ENCODE measurements at places on chromosomes 11 and 22.

GRCh38 chr11:131904756-131905155 is 534.3 kb downstream of the NTM start:
- no peak for DNase-seq

DNA sequence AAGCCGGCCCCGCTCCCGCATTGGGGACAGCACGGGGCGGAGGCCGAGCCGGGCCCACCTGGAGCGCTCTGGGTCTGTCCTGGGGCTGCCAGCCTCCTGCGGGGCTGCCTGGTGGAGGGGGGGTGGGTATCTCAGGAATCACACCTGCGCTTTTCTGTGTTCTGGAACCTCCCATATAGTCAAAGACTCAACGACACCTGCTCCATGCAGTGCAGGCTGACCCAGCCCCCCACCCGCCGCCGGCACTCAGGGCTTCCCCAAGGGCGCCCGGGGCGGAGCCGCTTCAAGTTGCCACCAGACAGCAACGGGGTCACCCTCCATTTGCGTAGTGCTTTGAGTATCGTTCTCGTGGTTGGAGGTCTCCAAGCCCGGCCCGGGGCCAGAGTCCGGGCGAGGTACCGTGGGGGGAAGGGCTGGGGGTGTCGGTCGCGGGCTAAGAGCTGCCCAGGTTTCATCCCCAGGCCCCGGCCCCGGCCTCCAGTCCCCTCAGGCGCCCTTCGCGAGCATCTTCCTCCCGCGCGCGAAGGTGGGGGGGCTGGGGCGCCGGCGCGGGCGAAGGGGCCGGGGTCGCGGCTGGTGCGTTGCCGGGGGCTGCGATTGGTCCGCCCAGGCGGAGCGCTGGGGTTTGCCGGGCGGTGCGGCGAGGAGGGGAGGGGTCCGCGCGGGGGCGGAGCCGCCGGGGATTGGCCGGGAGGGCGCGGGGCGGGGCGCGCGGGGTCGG is 6.6 kb downstream of the TSPAN4 start:
- DNase-seq, result no peak

- no peak for DNase-seq
Measured at GRCh38 chr11:28961726-28962125, 853.5 kb downstream of the METTL15 start.

DNA sequence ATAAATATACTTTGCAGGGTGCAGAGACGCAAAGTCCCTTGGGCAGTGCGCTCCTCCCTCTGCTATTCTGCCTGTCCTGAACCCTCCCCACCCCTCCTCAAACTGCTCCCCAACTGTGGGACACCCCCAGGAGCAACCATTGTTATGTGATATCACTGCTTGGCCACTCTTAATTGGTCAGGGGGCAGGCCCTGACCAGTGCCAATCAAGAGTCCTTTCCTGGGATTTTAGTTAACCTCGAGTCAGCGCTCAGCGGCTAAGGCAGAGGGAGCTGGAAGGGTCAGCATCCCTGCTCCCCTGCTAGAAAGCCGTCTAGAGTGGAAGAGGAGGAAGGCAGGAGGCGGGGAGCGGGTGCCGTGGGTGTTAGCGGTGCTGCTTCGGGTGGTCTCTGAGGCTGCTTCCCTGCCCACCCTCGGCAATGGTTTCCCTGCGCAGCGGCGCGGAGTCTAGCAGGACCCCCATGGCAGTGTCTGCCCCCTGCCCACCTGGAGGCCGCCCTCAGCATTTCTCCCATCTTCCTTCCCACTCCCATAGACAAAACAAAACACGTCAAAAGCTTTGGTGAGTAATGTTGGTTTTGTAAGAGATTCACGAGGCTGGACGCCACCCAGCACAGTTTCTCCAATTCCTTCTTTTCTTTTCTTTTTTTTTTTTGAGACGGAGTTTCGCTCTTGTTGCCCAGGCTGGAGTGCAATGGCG is 38.4 kb upstream of the A4GALT start:
- no peak for DNase-seq

DNA sequence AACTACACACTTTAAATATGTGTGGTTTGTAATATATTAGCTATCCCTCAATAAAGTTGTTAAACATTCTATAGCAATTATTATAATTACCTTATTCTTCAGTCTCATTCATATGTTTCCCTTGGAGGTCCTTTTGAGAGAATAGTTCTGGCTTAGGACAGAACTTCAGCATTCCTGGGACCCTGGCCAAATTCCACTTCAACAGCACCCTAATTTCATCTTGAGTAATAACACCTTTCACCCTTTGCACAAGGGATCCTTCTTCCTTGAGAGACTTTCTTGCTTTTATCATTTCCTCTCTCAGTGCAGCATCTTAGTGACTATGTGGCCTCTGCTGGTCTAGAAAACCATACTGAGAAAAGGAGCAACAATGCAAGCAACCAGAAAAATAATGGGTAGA is 255.9 kb downstream of the C11orf87 start:
- no peak for DNase-seq

DNA sequence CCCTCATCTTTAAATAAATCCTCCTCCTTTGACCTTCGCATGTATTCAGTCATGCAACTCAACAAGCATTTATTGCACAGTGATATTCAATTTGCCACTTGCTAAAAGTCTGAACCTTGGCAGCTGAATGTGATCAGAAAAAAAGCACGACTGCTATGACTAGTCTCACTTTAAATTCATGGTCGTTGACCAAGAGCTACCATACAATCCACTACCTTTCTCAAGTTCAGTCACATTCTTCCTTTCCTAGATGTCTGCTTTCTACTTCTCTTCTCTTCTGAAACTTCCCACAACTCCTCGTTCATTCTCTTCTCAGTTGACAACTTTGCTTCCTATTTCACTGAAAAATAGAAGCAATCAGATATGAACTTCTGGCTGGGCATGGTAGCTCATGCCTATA is 2.0 kb upstream of the SAA1 start:
- DNase-seq, result no peak

DNA sequence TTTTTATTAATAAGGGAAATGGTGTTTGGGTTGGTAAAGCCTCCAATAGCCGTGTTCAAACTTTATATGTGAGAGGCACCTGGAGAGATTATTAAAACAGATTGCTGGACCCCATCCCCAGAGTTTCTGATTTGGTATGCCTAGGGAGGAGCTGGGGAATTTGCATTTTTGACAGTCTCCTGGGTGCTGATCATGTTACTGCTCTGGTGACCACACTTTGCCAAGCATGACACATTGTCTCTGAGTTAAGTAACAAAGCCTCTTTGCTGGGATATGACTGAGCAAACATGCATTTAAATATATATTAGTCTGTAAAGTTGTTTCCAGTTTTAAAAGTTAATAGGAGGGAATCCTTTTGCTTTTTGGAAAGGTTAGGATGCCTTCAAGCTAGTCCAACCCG is 140.4 kb downstream of the NAV2 start:
- no peak for DNase-seq

- DNase-seq, result no peak
Measured at GRCh38 chr11:69183613-69184012, 27.9 kb downstream of the SMIM38 start.

DNA sequence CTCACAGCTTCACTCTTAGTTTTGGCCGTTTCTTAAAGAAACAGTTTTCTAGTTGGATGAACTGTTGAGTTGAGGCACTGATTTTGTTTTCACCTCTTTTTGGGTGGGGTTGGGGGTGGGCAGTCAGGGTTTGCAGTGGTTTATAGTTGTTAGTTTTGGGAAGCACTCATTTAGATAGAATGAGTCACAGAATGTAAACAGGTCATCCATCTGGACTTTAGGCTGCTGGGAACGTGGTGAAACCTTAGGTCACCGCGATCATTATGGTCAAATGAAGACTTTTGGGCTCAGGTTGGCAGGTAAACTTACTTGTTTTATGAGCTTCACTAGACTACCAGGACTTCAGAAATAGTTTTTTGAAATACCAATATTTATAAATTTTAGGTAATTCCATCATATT is 48.4 kb downstream of the CSTPP1 start:
- no peak for DNase-seq

GRCh38 chr11:126217491-126217890 is 5.9 kb downstream of the FAM118B start:
- no peak for DNase-seq

- DNase-seq, result no peak
Measured at GRCh38 chr22:35995348-35995747, 33.3 kb downstream of the RBFOX2 start.

DNA sequence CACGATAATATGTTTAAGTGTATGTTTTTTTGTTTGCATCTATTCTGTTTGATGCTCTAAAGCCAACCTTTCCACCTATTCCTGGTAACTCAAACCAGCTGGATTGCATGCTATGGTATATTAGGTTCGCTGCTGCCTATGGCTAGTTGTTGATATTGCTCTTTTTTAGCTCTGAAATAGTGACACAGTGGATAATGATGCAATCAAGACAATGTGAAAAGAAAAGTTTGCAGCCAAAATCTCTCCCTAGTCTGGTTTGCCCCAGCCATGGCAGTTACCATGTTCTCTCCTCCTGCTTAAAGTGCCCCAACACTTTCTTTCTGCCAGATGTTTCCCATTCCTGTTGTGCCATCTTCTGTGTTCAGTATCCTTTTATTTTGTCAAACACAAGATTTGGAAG is 269.7 kb downstream of the DYNC2H1 start:
- no peak for DNase-seq

- no peak for DNase-seq
Measured at GRCh38 chr11:117356126-117356890, 28.7 kb downstream of the CEP164 start.

DNA sequence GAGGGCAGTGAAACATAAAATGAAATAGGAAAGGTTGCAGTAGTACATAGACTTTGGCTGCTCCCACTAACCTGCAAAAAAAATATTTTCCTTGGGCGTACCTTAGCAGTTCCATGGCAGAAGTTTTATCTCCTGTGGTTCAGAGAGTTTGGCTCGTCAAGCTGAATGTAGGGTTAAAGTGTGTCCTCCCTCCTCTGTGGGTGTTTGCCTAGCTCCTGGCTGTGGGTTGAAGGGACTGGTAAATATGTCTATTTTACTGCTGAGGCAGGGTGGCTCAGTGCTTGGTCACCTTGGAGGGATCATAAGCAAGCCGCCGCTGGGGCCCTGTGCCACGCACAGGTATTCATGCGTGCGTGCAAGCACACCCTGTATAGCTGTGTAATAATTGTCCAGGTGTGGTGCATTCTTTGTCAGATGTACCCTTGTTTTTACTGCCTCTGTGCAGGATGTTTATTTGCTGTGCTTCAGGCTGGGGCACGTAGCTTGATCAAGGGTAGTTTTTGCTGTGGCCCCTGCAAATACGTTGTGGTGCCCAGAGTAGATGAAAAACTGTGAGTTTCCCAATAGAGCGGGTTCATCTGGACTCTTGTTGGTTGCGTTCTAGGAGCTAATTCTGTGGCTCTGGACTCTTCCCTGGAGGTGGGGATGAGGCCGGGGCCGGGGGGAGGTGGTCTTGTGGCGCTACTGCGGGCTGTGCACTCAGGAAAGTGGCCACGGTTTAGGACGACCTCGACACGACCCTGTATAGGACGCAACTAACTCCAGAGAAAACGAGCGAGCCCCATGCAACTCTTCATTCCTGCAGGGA is 732 bp upstream of the SORL1 start:
- DNase-seq, result no peak

- DNase-seq, result peak; percentile 12
Measured at GRCh38 chr11:72848846-72849466, 34.7 kb downstream of the ATG16L2 start.

DNA sequence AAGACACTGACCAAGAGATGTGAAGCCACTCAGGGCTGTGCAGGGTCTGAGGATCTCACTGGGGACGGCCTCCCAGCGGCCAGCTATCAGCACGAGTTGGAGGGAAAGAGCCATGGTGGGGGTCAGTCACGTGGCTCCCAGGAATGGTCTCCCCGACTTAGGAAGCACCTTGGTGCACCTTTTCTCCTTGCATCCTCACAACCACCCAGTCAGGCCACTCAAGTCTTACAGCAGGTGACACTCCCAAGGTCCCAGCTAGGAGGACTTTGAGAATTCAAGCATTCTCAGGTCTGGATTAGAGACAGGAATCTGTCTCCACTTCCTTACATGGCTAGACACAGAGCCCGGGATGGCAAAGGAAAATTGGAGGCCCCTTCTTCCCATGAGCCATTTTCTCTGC is 2.7 kb downstream of the RNASEH2C start:
- no peak for DNase-seq

- DNase-seq, result no peak
Measured at GRCh38 chr11:122074022-122074421, 42.0 kb downstream of the BLID start.

- DNase-seq, result no peak
Measured at GRCh38 chr22:30695351-30695851, 727 bp downstream of the OSBP2 start.

GRCh38 chr11:66889960-66890359 is 33.1 kb downstream of the LRFN4 start:
- DNase-seq, result no peak

DNA sequence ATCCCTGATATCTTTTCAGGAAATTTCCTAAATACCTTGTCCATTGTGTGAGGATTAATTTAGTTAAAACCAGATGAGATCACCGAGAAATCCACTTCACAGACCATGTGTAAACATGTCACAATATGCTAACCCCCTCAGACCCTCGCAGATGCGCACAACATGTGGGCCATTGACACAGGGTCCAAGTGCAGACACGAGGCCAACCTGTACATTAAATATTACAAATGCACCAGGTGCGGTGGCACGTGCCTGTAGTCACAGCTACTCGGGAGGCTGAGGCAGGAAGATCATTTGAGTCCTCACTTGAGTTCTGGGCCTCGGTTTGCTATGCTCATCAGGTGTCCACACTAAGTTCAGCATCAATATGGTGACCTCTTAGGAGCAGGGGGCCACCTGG is 9.9 kb upstream of the TMPRSS4 start:
- DNase-seq, result no peak

- DNase-seq, result no peak
Measured at GRCh38 chr11:63535734-63536133, 874 bp upstream of the PLAAT4 start.

DNA sequence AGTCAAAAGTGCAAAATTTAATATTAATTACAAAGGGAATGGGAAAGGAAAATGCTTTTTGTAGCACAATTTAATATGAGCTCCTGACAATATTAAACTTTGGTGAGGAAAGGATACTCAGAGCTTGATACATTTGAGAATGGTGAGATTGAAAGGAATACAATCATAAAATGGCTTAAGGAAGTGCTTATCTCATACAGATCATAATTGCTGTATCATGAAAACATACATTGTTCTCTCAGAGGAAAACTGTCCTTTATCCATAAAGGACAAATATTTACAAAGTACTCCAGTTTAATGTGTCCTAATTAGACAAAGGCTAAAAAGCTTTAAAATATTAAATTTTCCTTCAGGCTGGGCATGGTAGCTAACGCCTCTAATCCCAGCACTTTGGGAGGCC is 260.4 kb downstream of the TMEM135 start:
- DNase-seq, result no peak

All from NCI-H1694 (cell line).